ENCODE measurements at places on chromosomes 1 and 21.

DNA sequence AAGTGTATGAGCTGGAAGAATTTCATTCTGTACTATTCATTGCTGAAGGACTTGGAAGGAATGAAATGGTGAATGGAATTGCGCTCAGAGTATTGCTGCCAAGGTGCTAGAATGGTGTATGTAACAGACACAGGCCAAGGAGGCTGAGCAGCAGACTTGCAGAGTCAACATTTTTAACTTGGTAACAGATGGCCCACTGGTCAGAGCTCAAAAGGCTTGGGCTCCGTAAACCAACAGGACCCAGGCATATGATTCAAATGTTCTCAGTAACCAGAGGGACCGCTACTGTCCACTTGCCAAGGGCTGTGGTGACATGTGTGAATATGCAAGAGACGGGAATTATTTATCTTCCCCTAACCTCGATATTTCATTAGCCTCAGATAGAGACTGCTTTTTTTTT, 28.8 kb upstream of the PTGFRN start:
- DNase-seq = no peak

DNA sequence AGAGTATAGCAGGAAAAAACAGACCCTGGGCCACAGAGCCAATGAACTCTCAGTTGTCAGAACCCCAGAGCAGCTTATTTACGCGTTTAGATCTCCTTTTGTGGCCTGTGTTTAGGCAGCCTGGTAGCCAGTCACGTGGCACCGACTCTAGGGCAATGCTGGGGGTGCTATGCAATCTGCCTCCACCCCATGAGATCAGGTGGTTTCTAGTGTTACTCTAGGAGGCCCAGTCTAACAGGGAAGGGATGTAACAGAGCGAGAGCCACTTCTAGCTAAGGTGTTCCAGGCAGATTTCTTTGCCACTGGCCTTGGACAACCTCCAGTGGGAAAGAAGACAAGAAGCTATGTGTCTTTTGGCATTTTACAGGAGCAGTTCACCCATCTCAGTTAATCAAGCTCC, 12.0 kb upstream of the A3GALT2 start:
- no peak for DNase-seq

- no peak for DNase-seq
These were observed 16.4 kb downstream of the RIMS3 start for GRCh38 chr1:40648928-40649591.

GRCh38 chr1:185926588-185926987, 192.4 kb downstream of the HMCN1 start:
- no peak for DNase-seq

GRCh38 chr1:66925558-66925910, 744 bp downstream of the MIER1 start:
- no peak for DNase-seq

DNA sequence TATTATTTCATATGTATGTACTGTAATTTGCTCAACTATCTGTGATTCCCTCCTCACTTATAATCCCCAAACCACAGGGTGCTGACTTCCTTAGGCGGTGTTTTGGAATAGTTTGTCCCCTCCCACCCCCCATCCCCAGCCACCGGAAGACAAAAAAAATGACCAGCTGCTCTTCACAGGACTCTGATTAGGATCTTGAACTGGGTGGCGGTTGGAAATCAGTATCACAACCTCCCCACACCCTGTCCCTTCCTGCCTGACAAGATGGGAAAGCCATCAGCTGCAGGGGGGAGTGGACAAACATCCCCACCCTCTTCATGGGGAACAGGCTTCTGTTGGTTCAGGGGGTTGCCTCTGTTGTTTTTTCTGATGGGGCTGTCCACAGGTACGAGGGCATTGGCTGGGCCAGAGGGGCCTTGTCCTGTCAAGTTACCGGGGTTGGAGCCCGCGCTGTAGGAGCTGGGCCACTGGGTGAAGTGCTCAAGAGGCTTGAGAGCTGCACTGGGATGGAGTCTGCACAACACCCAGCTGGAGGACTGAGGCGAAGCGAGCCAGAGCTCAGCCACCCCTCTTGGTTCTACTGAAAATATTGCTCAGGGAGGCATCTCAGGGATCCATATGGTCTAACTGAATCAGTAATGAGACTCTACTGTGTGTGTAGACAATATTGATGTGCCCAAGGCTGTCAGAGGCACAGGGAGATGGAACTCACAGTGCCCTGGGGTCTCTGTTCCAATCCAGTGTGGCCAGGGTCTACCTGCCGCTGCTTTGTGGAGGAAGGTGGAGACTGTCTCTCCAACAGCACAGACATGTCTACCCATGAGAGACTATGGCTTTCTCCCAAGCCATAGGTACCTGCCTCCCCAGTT, 28.2 kb downstream of the NAV1 start:
- no peak for DNase-seq

- DNase-seq = no peak
These were observed 165.4 kb upstream of the HMGB4 start for GRCh38 chr1:33698361-33699035.

DNA sequence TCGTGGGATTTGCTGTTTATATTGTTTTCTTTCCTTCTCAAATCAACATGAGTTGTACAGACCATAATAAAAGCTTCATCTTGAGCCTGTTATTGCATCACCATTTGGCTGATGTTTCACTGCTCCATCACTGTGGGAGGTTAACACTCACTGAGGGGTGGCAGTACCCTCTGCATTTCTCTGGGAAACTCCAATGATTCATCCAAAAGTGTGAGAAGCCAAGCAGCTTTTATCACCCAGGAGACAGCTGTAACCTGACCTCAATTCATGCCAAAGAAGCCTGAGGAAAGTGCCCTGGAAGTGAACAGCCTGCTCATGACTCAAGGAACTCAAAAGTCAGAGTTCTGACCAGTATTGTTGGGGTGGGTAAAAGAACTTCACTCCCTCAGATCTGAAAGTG, 84.1 kb downstream of the GPR88 start:
- DNase-seq = no peak

Data from CD8-positive, alpha-beta memory T cell (primary cell).